ENCODE measurements at places on chromosomes 3 and 15.

DNA sequence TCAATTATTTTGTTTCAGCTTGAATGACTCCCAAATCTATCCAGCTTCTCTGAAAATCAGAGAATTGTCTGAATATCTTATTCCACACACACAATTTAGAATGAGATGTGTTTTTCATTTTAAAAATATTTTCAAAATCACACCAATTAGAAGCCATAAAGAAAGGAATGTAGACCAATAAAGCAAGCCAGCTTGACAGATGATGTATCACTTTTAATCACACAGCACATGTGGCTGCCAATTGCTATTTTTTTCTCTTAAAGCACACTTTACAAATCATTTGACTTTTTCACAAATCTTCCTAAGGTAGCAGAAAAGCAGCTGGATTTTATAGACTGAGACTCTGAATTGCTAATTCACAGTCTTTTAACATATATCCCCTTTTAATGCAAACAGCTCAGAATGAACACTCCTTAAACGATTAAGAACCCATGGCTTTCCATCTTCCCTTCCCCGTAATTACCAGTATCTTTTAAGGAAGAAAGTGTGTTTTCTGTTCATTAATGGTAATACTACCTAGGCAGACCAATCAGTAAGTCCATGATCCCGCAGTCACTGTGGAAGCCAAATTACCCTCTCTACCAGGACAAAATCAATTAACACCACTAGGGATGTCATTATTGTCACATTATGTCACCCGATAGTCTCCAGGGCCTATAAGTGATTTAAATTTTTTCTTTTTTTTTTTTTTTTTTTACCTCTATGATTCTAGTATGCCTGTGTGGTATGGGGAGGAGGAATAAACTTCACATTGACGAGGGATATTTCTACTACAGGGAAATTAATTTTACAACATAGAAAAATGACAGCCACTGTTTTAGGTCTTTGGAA is 250.0 kb upstream of the VEPH1 start:
- DNase-seq, result no peak

DNA sequence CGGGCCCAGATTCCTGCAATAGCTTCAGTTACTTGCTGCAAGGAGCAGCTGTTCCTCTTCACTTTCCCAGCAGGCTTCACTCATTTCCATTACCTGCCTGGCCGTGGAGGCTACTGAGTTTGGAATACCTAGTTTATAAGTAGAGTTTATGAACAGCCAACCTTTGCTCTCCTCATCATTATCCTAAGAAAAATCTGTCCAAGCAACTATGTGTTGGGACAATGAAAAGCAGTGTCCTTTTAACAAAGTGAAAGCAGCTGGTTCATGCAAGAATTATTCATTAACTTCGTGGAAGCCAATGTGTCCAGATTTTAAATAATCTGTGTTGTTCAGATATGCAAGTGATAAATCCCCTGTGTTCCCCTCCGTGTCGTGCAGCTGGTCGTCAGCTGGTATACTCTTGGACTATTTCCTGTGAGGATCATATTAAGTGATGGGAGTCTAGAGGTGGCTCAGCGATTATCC is 39.3 kb upstream of the SSR3 start:
- DNase-seq, result no peak

DNA sequence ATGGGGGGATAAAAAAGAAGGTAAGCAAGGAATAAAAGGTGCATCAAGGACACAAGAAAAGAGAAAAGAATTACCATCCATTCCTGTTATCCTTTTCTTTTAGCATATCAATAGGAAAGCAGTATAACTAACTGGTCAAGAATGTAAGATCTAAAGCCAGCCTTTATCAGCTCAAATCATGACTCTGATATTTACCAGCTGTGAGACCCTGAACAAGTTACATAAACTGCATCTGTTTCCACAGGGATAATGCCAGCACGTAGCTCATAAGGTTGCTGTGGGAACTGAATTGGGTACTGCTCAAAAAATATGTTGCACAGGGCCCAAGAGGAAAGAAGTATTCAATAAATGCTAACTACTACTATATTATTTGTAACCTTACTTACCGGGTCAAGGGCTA is 1092.2 kb upstream of the CFAP20DC start:
- no peak for DNase-seq

DNA sequence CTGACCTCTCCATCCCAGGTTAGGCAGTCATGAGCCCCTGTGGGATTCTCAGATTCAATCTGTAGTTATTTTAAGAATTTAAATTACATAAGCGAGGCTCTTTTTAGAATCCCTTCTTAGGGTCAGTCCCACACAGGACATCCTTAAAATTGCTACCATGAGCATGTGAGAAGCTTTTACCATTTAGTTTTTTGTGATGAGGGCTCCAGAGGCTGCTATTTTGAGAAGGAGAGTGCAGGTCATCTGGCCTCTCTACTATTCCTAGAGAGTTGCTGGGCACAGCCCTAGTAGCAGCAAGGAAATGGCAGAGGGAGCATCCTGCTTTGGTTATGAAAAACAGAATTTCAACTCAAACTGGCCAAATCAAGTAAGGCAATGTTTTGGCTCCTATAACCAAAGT is 13.6 kb upstream of the CADPS start:
- DNase-seq, result no peak

Measured in DMS79 treated with DMSO at 0.1 percent for 48 hours (cell line).